ENCODE measurements at places on chromosomes 6 and 20.

- DNase-seq = no peak
Observed at GRCh38 chr6:37994223-37994622, 174.7 kb downstream of the ZFAND3 start.

DNA sequence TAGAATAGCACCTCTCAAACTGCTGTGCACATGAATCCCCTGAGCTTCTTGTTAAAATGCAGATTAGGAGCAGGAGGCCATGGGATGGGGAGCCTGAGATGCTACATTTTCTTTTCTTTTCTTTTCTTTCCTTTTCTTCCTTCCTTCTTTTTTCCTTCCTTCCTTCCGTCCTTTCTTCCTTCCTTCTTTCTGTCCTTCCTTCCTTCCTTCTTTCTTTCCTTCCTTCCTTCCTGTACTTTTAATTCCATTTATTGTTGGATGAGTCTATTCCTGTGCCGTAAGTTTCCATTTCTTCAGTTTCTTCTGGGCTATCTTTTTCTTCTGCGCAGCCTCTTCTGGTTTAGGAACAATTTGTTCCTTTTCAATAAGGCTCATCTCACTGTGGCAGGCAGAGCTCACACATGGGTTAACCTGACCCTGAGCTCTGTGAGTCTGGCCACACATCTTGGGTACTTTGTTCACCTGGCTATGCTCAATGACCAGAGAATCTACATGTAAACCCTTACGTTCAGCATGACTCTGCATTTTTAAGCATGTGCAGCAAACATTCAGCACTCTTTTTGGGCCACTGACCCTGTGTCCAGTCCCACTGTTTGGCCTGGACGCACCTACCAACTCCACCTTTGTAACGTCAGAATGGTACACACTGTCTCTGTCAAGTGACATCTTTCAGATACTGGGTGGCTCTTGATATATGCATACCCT lies 114.7 kb upstream of the INSM1 start:
- DNase-seq = no peak

- DNase-seq = no peak
Observed at GRCh38 chr6:108711071-108711470, 137.2 kb upstream of the ARMC2 start.

- DNase-seq = no peak
Observed at GRCh38 chr6:43122146-43122545, 46.0 kb downstream of the PTK7 start.

DNA sequence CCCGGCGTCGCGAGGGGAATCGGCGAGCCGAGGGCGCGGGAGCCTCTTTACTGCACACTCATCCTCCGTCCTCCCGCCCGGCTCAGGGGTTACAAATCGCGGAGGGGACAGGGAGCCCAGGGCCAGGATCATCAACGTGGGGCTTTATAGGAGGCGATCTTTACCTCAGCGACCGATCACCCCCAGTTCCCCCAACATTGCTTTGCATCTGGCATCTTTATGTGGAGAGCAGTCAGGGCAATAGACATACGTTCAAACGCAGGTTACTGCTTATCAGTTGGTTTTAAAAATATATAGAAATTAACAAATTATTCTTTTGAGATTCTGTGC lies 634 bp downstream of the HSF2 start:
- DNase-seq = no peak

DNA sequence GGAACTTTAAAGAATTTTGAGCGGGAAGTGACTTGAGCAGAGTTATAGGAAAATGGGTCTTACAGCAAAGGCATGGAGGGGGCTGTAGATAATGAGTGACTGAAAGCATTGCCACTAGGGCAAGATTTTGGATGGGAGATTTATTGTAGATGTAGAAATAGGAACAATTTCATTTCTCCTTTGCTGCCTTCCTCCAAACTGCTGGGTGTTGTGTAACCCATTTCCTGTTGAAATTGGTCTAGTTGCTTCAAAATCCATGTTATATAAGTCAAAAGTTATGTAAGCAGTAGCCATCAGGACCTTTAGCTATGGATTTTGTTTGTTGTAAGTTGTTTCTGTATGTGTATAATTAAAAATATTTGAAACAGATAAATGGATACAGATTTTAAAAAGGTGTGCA lies 11.1 kb downstream of the YWHAB start:
- no peak for DNase-seq

All from activated CD8-positive, alpha-beta memory T cell treated with anti-CD3 and anti-CD28 coated beads, Interleukin-2, amount 50 U/mL, for 4 hours (primary cell).